SK-N-SH (cell line): ENCODE measurements at places on chromosomes 4 and X. TPM values are rescaled to one million over a fixed set of nuclear protein-coding genes. Genes with fewer than 3 reads are reported as not detected.

Gene RIPPLY1
- polyA plus RNA-seq: 0.08 TPM in 1 of 2 replicates, not detected in the other

Gene PLXNB3
- polyA plus RNA-seq: 13.8 and 15.5 TPM in 2 replicates

Gene ADAMTS3
- polyA plus RNA-seq: 0.99 and 1.3 TPM in 2 replicates

Gene ALPK1
- 2.8 and 4.5 TPM in 2 replicates for polyA plus RNA-seq

Gene TXLNG
- 12.1 and 16.6 TPM in 2 replicates for polyA plus RNA-seq

DNA sequence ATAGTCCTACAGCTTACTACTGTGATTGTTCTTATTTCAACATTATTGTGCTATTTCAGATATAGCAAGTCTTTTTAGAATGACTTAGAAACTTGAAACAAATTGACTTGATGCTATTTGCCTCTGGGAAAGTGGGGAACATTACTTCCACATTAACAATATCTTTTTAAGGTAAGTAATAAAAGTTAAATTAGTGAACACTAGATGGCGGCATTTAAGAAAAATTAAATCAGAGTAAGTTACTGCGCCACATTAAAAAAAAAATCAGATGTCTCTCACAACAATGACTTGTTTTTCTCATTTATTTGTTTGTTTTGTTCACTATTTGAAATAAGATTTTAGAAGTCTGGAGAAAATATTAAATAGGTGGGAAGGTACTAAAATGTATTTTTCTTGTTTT, 1026.9 kb upstream of the SLIT2 start:
- DNase-seq: peak; percentile 15

GRCh38 chrX:124931958-124932357, 387.7 kb upstream of the TEX13C start:
- DNase-seq: no peak

GRCh38 chr4:153403726-153404125, 59.2 kb downstream of the MND1 start:
- DNase-seq: no peak

DNA sequence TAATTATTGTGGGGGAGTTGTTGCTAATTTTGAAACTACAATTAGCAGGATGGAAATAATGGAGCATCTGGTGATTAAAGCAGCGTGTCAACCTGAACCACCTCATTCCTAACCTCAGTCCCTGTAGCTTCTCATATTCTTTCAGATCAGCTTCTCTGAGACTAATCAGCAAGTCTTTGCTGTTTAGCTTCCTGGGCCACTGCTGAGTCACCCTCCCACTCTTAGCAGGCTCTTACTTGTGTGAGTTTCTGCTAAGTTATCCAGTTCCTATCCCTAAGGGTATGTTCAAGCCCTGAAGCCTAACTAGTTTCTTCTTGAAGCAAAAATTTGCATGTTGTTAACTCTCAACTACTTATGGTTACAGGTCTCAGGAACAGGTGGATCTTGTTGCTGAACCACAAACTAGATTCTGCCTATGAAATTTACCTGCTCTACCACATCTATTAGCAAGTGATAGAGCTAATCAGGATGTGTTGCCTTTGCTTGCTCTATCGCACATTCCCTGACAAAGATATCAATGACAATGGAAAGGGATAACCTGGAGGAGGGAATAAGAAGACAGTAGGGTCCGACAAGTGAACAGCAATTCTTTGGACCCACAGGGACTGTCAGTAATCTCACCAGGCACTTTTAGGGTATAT, 134.2 kb downstream of the EIF4E start:
- DNase-seq: no peak

GRCh38 chr4:124934916-124935315, 222.4 kb upstream of the ANKRD50 start:
- DNase-seq: no peak

GRCh38 chrX:133881893-133882292, 103.5 kb downstream of the GPC3 start:
- DNase-seq: no peak

GRCh38 chr4:2492970-2493369, 24.1 kb downstream of the RNF4 start:
- no peak for DNase-seq

- DNase-seq: peak; percentile 59
These were observed 85.4 kb upstream of the GBA3 start for GRCh38 chr4:22607382-22607781.

GRCh38 chrX:97290199-97290598, 406.5 kb downstream of the RPA4 start:
- no peak for DNase-seq

GRCh38 chrX:103405009-103405333, 28.6 kb downstream of the BEX3 start:
- DNase-seq: no peak

- DNase-seq: no peak
These were observed 58.0 kb downstream of the FAM53A start for GRCh38 chr4:1626151-1626550.

- peak; percentile 65 for DNase-seq
These were observed at the start of gene GAB3 for GRCh38 chrX:154750301-154751202. Gene GAB3 (minus strand): TSS chrX:154751077. CDS start chrX:154751025, 52 bp downstream.
